ENCODE measurements at places on chromosomes 7 and 10.

- DNase-seq, result no peak
These were observed 30.6 kb upstream of the UBE2D1 start for GRCh38 chr10:58304099-58304633.

- no peak for DNase-seq
These were observed at the start of gene SLC26A5 for GRCh38 chr7:103446049-103446520. TSS of gene SLC26A5 (minus strand) at chr7:103446207. CDS start at chr7:103421514, 24,693 bp downstream.

DNA sequence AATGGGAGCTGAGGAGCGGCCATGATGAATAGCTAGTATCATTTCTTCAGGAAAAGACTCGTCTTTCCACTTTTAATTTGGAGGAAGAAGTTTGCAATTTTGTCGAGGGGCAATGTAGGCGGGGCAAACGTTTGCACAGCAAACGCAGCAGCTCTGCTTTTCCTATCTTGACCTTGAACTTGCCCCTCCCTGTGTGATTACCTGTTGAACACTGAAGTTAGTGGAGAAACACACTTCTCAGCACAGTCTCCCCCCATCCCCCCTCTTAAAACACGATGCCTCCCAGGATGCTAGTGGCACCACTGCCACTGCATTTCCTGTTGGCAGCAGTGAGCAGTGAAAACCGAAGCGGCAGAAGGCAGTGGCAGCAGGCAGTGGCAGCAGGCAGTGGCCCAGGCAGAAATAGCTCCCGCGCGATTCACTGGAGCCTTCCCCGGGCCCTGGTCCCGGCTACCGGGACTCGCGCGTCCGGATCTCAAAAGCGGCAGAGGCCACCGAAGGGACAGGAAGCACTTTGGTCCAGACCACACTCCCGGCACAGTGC, at the start of gene EPDR1:
EPDR1 (plus strand) TSS at position 336 of the 544 bp plus-strand sequence. CDS start 300 bp downstream, outside the sequence.
- no peak for DNase-seq

- DNase-seq, result no peak
These were observed 116.5 kb downstream of the ZMIZ1 start for GRCh38 chr10:79185067-79185774.

GRCh38 chr7:19116121-19117090, 1.0 kb downstream of the TWIST1 start:
- DNase-seq, result no peak

DNA sequence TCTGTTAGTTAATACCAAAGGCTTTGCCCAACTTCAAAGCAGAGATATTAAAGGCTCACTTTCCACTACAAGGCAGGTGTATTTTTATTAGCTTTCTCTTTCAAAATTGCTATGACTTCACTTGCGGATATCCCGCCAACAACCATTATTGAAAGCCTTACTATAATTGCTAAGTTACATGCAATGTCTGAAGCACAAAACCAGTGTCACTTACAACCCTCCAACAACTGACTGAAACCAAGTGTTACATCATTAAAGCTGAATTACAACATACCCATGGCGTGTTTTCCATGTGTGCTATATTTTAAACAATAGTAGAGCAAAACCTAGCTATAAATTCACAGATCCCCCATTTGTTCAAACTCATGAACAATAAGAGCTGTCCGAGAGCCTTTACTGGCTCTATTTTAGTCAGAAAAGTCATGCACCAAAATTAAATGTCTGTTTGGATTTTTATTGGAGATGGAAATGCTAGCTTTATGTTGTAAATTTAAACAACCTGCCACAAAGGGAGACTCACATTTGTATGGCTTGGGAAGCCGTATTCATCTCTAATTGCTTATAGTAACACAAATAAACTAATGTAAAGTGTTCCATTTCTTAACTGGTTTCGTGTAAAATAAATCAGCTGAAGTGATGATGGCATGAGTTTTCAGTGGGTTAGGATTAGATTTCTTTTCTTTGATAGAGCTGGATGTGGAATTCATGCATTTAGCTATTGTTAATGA, 227.1 kb downstream of the AGMO start:
- no peak for DNase-seq

- DNase-seq, result no peak
These were observed 91.4 kb downstream of the TMEM130 start for GRCh38 chr7:98778421-98778820.

DNA sequence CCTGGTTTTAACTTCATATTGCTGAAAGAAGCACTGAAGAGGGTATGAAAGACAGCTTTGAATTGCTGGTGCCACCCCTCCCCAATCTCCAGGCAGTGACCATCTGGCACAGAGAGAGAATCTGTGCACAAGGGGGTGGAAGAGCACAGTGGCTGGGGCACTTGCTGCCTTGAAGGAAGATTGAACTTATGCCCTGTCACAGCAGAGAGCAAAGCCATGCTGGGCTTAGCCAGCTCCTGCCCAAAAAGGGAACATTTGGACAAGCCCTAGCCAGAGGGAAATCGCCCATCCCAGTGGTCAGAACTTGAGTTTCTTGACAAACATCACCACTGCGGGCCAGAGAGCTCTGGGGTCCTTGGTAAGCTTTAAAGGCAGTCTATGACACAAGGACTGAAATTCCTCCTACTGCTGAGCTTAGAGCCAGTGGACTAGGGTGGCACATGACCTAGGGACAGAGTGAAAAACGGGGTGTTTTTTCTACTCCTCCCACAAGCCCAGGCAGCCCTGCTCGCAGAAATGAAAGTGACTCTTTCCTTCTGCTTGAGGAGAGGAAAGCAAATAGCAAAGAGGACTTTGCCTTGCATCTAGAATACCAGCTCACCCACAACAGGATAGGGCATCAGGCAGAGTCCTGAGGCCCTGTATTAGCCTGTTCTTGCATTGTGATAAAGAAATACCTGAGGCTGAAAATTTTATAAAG, 257.2 kb downstream of the CTNNA3 start:
- no peak for DNase-seq

DNA sequence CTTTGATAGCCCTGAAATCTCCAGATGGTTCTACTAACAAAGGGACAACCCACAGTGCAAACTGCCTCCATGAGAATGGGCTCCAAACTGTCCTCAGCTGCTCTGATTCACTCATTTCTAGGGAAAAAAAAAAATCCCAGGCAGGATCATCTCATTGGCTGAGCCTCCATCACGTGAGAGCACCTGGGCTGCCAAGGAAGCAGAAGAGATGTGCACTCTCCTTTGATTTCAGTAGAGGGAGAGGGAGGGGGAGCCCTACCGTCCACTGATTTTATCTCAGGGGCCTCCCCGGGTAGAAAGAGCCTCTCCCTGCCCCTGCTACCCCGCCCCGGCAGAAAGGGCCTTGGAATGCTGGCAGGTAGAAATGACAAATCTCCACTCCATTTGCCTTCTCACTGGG, 725.4 kb downstream of the PHTF2 start:
- no peak for DNase-seq

DNA sequence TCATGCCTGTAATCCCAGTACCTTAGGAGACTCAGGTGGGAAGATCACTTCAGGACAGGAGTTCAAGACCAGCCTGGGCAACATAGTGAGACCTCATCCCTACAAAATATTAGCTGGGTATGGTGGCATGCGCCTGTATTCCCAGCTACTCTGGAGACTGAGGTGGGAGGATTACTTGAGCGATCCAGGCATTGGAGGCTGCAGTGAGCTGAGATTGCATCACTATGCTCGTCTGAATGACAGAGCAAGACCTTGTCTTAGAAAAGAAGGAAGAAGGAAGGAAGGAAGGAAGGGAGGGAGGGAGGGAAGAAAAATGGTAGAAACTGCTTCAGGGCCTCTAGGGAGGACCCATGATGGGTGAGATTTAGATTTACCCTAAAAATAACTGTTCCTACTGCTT, 112.3 kb downstream of the SPDYE5 start:
- DNase-seq, result no peak

- DNase-seq, result peak; percentile 27
These were observed 200.3 kb downstream of the PRPF18 start for GRCh38 chr10:13787015-13787421.

Measured in stimulated activated CD4-positive, alpha-beta T cell treated with anti-CD3 and anti-CD28 coated beads, Interleukin-1b, Interleukin-23, amount 100 ng/mL, for 1 hour (primary cell).